Posterior vena cava (tissue), 2 donors: ENCODE measurements at places on chromosomes 2 and 18. TPM values are rescaled to one million over a fixed set of nuclear protein-coding genes. Genes with fewer than 3 reads are reported as not detected.

- DNase-seq, result no peak
Measured at GRCh38 chr2:95024960-95025405, 525 bp upstream of the MAL start.

RFX8 gene
- 0.38 TPM for total RNA-seq

- no peak for DNase-seq
Measured at GRCh38 chr2:104673225-104673624, 180.7 kb upstream of the POU3F3 start.

GRCh38 chr2:40087927-40088326 lies 308.9 kb upstream of the THUMPD2 start:
- peak; percentile 58 for DNase-seq

GRCh38 chr2:147482111-147482895 lies 362.5 kb upstream of the ACVR2A start:
- no peak for DNase-seq

NAT8 gene
- total RNA-seq, result not detected

EMILIN1 gene
- 178 TPM for total RNA-seq

GRCh38 chr2:120876526-120877280 lies 141.0 kb downstream of the GLI2 start:
- DNase-seq, result peak; percentile 72

DNA sequence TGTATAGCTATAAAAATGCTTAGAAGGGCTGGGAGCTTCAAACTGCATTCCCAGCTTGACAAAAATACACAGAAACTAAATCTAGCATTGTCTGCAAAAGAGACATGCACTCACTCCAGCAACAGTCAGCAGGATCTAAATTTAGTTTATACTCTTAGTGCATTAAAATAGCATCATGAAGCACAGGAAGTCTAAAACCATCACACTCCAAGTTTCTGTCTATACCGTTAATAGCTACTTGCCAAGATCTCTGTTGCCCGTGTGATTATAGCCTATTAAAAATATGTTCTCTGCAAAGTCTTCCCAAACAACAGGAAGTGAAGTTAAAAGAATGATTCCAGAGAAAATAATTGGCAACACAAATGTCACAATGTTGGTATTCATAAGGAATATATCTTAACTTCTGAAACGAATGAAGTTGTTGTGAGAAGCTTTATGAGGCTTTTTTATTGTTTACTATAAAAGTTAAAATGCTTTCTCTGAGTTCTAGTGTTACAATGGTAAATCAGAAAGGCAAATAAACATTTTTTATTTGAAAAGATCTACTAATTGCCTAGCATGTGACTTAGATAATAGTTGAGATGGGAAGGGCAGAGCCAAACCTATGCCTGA lies 184.2 kb downstream of the ZNF385B start:
- DNase-seq, result no peak

- no peak for DNase-seq
Measured at GRCh38 chr18:46283268-46283667, 179.1 kb downstream of the HAUS1 start.

- no peak for DNase-seq
Measured at GRCh38 chr2:120423167-120423943, 77.4 kb downstream of the INHBB start.

DNA sequence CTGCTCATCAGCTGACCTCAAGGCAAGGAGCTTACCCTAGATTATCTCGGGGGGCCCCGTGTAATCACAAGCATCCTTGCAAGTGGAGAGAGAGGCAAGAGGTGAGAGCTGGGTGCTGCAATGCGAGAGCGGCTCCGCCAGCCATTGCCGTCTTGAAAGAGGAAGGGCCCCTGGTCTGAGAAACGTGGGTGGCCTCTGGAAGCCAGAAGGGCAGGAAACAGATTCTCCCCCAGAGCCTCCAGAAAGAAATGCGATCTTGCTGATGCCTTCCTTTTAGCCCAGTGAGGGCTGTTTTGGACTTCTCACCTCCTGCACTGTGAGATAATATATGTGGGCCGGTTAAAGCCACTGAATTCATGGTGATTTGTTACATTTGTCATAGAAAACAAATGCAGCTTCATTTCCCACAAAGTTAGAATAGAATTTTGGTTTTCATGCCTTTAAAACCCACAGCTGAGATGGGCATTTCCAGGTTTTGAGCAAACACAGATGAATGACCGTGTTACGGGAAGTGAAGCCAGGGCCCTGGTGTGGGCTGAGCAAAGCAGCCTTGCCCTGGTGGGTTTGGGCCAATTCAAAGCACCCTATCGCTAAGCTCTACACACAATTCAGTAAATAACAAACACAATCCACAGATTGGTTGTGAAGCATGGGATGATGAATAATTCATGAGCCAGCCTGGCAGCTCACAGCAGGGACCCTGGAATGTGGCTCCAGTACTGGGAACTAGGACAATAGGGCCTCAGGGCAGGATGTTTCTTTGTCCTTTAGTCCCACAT lies 319.9 kb upstream of the HS6ST1 start:
- peak; percentile 80 for DNase-seq

DNA sequence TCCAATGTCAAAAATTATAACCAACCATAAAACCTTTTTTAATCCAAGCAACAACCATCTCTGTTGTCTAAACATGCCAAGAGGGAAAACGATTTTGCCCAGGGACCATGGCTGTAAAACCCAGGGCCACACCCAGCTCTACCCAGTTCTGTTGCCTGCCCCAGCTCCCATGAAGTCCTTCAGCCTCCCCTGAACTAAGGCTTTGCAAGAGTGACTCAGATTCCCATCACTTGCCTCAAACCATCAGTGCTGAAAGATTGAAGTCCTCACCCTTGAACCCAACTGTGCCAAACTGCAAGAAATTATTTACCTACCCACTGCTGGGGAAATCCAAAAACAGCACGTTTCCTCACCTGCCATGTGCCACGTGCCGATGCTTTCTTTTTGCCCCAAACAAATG lies 102.5 kb downstream of the TFCP2L1 start:
- DNase-seq, result no peak
